ENCODE measurements at places on chromosomes 2 and 18.
A peak's percentile ranks its signal among the peaks of the same experiment; 100 is the strongest.

GRCh38 chr2:238439917-238440316, 13.2 kb downstream of the ASB1 start:
- DNase-seq = no peak

GRCh38 chr2:205030695-205031094, 485.4 kb downstream of the PARD3B start:
- DNase-seq = no peak

GRCh38 chr2:67656875-67657274, 259.7 kb downstream of the ETAA1 start:
- DNase-seq = no peak

- DNase-seq = no peak
These were observed 103.1 kb downstream of the ZNF532 start for GRCh38 chr18:58967751-58968254.

GRCh38 chr2:9582624-9583023, 27.0 kb upstream of the ADAM17 start:
- no peak for DNase-seq

DNA sequence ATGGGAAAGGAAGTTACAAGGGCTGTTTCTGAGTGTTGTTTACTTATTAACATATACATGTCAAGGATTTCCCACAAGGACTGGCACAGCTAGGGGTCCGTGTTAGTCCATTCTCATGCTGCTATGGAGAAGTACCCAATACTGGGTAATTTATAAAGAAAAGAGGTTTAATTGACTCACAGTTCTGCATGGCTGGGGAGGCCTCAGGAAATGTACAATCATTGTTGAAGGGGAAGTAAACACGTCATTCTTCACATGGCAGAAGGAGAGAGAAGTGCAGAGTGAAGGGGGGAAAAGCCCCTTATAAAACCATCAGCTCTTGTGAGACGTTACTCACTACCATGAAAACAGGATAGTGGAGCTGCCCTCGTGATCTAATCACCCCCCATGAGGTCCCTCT, 128.9 kb upstream of the CELF4 start:
- no peak for DNase-seq

DNA sequence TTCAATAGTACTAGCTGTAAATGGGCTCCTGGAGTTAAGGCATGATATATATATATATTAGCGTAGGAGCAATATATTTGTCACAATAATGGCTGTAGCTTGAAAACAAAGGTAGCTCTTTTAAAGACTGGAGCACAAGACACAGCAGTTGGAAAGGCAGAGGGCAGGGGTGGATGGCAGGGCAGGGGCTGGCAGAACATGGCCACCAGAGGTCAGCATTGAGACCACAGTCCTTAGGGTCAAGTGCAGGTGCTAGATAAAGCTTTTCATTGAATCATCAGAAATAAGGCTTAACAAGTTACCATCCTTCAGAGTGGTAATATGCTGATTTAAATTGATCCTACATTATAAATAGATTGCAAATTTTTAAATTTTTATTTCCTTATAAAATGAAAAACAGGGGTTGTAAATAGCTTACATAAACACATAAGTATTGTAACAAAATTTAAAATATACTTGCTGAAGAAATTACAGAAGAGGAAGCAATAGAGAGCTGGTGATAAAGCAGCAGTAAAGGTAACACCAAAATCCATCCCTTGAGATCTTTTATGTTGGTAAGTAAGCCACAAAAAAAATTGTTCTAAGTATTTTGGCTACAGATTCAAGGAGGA, 161.2 kb upstream of the PIEZO2 start:
- peak; percentile 20 for DNase-seq

GRCh38 chr2:226478109-226478809, 321.4 kb downstream of the IRS1 start:
- DNase-seq = no peak

DNA sequence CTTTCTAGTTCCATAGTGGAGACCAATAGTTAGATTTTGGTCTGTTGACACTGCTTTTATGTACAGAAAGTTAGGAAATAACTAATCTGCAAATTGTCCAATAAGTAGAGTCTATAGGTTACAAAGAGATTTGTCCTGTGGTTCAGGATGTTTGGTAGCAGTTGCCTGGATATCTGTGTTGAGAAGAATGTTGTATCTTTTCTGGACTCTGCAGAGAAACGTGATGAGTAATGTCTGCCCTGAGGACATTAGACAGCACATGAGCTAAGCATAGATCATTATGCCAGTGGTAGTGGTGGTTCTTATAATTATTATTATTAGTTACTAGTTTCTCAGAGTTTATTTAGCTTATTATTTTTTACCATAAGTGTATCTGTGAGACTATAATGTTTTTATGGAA, 65.8 kb downstream of the ANKRD62 start:
- DNase-seq = no peak

All from GM12891 (cell line).